ENCODE measurements at places on chromosomes 6 and 20.

DNA sequence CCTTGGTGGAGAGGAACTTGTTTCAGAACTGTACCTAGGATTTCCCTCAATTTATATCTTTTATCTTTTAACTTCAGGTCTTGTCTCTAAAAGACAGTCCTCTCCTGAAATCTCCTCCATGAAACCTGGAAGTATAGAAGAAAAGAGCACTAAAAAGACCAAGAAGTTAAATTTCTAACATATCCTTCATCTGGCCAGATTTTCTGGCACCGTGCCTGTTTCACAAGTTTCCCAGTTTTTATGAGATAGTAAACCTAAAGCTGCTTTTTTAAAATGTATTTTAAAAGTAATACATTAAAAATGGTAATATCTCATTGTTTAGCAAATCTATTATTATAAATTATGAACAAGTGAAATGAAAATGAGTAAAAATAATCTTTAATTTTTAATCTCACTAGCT lies 348.3 kb upstream of the RSPO3 start:
- no peak for DNase-seq

DNA sequence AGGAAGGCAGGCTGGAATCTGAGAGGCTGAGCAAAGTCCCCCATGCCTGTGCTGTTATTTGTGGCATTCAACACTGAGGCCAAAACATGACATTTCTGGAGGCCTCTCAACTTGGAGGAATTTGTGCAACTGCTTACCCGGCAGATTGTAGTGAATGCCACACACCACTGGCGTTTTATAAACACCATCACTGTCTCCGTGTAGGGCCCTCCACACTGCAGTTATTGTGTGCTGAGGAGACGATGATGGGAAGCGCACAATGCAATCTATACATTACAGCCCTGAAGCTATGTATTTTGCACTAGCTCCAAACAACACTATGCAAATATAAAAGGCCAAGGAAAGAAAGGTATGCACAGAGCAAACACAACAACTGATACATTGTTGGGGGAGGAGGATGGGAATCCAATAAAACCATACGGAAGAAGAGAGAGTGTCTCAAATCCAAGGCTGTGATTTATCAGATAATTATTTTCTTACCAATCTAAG lies 106.5 kb downstream of the SMLR1 start:
- DNase-seq, result no peak

DNA sequence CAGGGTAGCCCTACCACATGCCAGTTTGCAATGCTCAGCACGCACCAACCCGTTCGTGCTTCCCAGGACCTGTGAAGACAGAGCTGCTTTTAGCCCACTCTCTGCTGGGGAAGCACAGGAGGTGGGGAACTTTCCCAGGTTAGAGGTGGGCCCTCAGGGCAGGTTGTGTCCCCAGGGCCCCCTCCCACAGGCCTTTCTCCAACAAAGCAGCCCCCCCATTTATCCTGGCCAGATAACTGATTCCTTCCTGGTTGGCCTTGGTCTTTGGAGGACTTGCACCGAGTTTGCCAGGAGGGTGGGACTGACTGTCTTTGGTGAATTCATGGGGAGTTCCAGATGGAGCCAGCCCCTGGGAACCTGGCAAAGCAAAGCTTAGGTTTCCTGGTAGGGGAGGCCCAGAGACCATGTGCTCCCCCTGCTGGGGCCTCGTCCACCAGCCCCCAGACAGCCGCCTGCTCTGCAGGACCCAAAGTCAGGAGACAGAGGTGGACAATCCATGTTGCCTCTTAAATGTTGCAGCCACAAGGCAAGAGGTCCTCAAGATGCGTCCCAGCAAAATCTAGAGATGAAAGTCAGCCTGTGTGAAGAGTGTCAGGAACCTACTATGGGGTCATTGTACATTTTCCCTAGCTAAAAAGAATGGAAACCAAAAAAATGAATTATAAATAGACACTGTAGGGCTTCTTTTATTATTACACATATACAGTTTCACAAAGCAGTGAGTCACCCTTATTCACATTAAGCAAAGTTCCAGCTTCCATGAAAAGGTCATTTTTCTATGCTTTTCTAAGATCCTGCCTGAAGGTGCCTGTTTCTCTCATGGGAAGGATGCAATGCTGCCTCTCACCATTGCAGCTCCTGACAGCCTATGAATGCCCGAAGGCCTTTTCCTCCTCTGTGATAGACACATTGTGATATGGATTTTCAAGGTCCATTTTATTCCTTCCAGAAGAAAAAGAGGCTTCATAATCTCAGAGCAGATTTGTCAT lies 497.8 kb downstream of the PREX1 start:
- no peak for DNase-seq

DNA sequence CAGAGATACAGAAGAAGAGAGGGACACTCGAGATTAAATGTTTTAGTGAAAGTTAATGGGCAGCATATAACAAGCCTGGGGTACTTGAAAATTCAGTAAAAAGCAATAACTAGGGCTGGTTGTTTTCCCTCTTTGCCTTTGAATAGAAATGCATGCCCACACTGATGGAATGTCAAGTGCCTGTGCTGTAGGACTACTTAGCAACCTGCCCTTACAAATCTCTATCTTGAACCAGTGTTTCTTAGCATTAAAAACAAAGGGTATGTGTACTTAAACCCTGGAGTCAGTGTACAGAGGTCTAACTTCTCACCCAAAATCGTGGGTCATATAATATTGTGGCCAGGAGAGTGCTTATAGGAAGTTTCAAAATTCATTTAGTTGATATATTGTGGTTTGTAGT lies 37.1 kb downstream of the RNF144B start:
- no peak for DNase-seq

DNA sequence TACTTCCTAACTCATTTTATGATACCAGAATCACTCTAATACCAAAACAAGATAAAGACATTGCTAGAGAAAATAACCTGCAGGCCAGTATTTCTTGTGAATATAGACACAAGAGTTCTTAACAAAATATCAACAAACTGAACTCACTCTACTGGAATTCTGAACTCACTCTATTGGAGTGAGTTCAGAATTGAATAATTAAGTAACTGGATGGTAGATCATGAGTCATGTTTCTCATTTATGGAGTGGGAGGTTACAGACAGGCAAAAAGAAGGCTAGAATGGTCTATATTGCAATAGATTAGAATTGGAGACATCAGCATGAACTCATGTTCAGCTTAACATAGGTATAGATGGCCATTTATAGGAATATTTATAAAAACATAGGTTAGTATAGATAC lies 26.6 kb upstream of the C6orf58 start:
- DNase-seq, result no peak

GRCh38 chr6:6686748-6687601 lies 98.5 kb downstream of the LY86 start:
- DNase-seq, result no peak

- no peak for DNase-seq
Observed at GRCh38 chr6:51843456-51844056, 243.9 kb downstream of the PKHD1 start.

DNA sequence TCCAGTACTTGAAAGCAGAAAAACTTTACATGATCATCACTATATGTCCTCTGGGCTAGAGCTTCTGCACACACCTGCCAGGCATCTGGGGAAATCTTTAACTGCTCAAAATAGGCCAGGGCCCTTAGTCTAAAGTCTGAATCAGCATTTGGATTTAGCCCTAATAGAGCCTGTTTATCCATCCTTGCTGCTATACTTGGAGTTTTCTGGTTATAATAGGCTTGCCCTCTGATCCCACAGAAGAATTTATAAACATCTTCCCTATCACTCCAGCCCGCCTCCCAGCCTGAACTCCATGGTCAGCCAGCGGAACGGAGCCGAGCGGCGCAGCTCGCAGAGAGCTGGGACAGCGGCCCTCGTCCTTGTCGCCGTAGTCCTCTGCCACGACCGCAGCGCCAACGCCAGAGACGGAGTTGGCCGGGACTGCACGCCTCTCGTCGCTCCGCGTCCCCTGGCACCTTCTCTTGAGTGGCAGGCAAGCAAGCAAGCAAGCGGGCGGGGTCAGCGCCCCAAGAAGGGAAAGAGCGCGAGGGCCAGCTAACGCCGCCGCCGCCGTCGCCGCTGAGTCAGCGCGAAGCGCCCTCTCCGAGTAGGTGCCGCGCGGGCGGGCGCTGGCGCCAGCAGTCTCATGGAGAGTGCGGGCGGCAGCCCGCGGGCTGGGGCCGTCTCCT lies 25.4 kb upstream of the ASIP start:
- DNase-seq, result peak; percentile 23

DNA sequence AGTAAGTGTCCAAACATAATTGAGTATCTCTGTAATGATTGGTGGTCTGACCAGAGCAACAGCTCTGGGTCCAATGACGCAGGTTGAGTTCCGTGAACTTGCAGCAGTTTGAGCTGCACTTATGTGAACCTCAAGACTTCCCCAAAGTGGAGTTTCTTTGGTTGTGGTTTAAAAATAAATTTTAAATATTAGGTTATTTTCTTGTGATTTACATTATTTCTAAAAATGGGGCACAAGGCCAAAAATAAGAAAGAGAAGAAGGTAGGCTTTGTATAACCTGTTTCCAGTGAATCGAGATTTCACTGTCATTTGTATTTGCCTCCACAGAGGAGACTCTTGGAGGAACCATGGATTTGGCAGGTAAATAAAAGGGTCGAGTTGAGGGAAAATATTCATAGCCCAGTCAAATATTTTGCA lies 166.4 kb upstream of the ZNF217 start:
- no peak for DNase-seq

GRCh38 chr20:347317-347639 lies 367 bp downstream of the NRSN2 start:
- DNase-seq, result no peak
